GM04504 (cell line): ENCODE measurements at places on chromosomes 5 and 9.

GRCh38 chr9:73565833-73566465 is 414.3 kb downstream of the ANXA1 start:
- peak; percentile 8 for DNase-seq

DNA sequence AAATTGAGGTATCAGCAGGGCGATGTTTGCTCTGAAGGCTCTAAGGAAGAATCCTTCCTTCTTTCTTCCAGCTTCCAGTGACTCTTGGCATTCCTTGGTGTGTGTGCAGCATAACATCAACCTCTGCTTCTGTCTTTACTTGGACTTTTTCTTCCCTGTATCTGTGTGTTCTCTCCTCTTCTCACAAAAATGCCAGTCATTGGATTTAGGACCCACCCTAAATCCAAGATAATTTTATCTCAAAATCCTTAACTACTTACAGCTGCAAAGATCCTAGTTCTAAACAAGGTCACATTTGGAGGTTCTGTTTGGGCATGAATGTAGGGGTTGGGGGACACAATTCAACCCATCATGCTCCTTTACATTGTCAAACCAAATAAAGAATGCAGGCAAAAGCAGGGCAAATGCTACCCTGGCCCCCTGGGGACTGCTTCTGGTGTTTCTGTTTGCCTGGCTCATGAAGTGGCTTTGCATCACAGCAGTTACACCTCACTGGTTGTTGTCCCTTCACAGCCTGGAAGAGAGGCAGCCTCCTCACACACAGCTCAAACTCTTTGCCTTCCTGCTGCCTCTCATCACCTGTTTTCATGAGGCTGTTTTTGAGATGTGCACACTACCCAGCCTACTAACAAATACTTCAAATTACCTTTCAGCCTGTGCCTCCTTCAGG is 64.8 kb upstream of the PLCXD3 start:
- DNase-seq, result no peak

GRCh38 chr9:34957492-34958410 is at the start of gene PHF24:
PHF24 (plus strand) TSS chr9:34958285; CDS start chr9:34971299, 13,014 bp downstream.
- DNase-seq, result no peak

- DNase-seq, result peak; percentile 28
These were observed 351.9 kb downstream of the PRELID2 start for GRCh38 chr5:145483212-145483611.

DNA sequence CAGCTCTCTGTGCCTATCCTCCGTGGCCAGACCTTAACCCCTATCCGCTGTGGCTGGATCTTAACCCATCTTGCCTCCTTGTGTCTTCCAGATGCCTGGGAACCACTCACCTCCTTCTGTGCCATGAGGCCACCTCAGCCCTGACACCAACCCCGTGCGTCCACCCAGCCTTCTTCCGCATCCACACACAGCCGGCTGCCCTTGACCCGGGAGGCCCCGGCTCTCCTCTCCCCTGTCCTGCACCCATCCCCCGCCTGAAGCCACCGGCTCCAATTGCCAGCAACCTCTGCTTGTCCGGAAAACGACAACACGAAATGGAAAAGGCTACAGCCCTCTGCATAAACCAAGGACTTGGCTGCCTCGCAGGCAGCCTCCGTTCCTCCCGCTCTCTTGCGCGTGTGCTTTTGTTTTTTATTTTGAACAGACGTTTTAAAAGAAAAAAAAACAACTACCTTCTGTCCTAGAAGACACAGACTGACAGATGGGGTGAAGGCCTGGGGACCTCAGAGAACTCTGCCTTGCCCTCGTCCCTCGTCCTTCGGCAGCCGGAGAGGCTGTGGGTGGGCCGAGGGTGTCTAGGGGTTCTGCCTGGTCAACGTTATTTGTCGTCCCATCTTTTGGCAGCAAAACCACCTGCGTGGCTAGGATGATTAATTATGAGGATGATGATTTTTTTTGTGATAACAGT is 32.5 kb upstream of the HMCN2 start:
- no peak for DNase-seq
